ENCODE measurements at places on chromosomes 16 and 17.

GRCh38 chr17:75228305-75228704 is 22.8 kb downstream of the NUP85 start:
- DNase-seq = no peak

DNA sequence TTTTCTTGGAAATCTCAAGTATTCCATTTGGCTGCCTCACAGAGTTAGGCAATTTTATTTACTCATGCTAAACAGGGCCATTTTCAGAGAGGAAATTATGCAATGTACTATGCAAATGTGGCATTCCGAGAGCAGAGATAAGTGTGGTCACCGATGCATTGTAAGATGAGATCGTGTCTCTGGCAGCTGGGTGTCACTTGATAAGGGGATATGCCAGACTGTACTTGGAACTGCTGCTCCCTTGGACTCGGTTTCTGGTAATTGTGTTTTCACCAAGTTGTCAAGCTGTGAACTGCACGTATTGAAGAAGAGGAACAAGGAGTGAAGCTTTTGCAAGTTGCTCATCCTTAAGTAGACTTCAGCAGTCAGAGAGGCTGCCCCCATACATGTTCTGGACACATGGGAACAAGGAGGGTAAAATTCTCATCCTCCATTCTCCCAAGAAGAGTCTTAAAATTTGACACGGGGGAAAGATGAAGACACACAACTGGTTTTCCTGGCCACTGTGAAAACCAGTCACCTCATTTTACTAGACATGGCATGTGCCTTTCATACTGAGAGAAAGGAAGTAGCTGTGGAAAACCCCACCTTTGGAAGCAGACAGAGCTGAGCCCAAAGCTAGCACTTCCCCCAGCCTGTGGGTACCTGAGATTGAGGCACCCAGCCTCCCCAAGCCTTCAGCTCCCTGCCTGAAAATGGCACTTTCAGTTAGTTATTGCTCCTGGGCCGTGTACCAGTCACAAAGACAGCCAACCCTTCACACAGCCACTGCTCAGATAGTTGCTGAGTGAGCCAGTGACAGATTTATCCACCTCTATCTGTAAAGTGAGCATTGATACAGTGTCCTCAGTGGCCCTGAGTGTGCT is 150.7 kb downstream of the SOCS1 start:
- DNase-seq = peak; percentile 79

DNA sequence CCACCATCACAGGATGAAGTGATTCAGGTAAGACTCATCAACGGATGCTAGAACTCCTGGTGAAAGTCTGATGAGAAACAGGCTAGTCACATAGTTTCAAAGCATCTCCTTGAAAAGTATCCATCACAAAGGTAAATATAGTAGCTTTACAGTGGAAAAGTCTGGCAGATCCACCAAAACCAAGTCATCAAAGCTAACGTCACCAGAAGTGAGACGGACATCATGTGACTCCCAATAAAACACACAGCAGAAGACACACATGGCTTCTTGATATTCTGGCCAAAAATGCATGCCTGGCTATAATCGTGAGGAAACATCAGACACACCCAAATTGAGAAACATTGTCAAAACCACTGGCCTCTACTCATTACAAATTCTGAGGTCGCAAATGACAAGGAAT is 17.9 kb upstream of the TRPV3 start:
- DNase-seq = no peak

- no peak for DNase-seq
Measured at GRCh38 chr16:55091213-55091870, 160.7 kb downstream of the IRX5 start.

DNA sequence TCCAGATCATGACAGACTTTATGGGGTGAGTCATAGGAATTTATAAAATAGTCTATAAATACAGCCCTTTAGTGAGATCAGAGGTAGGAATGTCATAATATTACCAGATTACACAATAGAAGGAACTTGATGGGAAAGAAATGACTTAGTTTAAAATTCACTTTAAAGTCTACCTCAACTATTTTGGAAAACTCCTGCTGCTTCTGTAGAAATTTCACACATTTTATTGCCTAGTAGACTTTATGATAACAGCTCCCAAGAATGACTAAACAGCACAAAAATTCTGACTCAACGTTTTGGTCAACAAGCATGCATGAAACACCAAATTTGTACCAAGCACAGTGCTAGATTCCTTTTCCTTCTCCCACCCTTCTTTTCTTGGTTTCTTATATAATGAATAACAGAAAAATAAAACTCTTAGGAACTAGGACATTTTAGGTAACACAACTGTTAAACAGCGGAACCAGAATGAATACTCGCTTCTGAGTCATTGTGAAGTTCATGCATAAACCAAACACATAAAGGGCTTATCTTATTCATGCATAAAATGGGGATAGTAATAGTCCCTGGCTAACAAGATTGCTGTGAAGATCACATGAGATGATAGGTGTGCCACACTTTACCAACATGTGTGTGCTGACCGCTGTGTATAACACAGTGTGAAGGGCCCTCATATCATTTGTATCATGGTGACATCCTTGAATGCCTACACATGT is 243.9 kb downstream of the CDH8 start:
- peak; percentile 97 for DNase-seq

DNA sequence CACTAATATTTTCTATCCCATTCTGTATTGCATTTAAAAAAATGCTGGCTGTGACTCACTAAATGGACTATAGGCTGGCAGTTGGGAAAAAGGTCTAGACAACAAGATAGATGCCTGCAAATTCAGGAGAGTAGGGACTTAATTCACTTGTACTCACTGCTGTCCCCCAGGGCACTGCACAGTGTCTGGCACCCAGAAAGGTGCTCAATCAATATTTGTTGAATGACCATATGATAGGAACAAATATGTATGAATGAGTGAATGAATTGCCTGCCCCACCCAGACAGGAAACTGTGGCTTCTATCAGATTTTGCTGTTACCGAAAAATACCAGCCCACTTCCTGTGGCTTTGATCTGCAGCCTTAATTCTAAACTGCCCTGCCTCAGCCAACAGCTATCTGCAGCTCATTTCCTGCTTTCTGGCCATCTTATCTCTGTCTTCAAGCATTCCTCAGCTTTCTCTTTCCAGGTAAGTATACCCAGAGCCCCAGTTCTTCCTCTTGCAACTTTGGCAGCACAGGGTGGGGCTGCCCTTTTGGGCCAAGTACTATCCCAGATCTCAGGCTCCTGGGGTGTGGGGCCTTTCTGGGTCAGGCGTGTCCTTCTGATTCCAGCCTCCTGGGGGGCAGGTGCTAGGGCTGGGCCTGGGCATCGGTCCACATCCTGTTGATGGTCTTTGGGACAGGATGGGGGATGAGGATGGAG is 15.3 kb upstream of the TNS4 start:
- no peak for DNase-seq

DNA sequence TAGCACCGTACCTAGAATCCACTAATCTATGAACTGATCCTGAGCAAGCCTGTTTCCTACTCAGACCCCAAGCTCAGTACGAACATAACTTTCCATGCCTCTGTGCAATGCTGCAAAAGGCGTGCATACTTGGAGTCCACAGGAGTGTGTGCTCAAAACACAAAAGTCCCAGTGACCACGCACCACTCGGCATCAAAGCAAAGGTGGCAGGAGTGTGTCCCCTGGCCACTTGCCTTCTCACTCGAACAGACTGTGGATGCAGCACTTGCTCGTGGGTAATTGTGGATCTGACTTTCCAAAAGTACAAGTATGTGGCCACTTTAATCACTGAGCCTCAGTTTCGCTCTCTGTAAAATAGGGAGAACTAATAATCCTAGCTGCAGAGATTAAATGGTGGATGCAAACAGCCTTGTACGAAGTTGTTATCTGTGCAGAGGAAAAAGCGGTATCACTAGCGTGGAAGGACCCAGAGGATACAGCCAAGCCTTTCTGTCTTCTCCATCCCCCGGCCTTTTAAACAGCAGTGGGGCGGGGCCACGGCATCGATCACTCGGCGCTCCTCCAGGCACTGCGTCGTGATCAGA is 311 bp upstream of the KDM8 start:
- DNase-seq = peak; percentile 59

- no peak for DNase-seq
Measured at GRCh38 chr16:58177353-58177710, 20.6 kb downstream of the CSNK2A2 start.

DNA sequence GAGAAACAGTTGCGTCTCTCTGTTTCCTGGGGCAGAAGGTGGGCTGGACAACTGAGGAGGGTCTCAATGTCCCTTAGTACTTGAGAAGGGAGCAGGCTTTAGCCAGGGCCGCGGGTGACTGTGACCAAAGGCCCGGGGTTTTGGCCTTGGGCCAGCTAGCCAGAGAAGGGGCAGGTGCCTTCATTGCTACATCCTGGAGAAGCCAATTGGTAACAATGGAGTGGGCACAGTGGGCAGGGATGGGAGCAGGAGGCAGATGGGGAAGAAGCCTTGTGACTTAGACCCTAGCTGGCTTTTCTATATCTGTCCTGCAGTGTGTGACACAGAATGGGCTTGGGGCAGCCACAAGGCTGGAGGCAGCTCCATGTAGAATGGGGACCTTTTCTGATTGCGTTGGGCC is 46.0 kb downstream of the CLEC16A start:
- no peak for DNase-seq

DNA sequence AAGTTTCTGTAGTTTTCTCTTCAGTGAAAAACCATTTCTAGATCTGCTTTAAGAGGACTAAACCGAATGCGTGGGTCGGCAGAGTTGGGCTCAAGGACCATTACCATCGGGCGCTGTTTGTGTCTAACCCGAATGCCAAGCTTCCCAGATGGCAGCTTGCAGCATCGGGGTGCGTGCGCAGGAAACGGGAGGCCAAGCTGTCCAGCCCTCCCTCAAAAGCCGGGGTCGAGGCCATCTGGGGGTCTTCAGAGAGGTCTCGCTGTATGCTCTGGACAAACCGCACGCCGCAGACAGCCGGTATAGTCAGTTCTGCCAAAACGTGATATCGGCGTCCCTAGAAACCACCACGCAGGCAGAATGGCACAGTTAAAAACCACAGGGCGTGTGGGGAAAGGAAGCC is 178.8 kb downstream of the BANP start:
- no peak for DNase-seq

DNA sequence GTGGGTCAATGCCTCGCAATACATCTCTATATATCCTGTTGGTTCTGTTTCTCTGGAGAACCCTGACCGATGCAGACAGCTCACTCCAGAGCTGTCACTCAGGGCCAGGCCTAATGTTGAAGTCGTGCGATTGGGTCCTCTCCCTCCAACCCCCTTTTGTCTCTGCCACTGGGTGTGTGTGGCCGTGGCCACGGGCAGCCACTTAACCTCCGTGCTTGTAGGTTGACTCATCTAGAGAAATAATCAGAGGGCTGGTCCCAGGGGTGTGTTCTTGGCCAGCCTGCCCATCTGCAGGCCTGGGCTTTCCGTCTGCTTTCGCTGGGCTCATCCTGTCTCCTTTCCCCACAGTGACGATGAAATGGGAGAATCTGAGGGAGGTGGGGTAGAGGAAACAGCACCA is 7.4 kb downstream of the ADAD2 start:
- no peak for DNase-seq

DNA sequence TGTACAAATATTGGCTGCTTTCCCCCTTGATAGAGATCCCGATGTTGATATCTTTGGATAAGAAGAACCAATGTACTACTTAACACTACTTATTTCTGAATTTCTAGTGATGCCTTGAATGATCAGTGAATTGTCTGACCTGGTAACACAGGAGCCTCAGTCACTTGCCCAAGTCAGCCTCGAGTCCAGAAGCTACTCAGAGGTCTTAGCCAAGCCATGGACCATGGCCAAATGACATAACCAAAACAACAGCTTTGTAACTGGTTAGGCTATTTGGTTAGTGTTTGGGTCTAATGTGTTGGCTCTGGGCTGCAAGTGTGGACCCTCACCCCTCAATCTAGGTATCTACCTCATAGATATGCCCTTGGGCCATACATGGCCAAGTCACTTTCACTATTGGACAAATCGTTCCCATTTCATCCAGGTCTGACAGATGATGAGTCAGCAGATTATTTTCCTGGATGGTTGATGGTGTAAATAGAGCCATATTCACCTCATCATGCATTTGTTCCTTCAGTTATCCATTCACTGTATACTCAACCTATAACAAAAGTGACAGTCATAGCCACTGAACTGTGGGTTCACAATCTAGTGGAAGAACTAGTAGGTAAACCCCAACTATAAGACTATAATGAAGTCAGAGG is 3.5 kb downstream of the RBFOX1 start:
- DNase-seq = no peak

DNA sequence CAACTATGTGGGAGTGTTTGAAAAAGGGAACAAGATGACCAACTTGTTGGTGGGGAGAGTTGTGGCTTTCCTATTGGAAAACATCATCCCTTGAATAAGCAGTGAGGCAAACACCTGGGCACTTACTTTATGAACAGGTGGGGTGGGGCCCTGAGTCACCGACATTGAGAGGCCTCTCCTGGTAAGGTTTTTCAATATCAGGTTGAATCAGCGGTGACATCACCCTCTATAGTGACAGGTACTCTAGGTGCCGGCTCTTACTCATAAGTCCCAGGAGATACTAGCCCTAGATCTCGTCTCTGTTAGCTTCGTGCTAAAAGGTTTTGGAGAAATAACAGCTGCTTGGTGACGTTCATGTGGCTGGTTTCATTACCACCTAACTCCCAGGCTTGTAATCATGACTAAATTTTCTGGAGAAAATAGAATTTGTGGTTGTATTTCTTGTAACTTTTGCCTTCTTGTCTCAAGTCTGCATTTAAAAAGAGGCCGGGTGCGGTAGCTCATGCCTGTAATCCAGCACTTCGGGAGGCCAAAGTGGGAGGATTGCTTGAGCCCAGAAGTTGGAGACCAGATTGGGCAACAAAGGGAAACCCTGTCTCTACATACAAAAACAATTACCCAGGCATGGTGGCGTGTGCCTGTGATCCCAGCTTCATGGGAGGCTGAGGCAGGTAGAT is 19.3 kb downstream of the CDH1 start:
- DNase-seq = no peak

- DNase-seq = no peak
Measured at GRCh38 chr17:30554839-30555751, 77.9 kb downstream of the GOSR1 start.

- DNase-seq = no peak
Measured at GRCh38 chr17:58536542-58536941, 22.1 kb upstream of the MTMR4 start.

GRCh38 chr17:45293413-45294211 is 23.2 kb downstream of the MAP3K14 start:
- no peak for DNase-seq

- no peak for DNase-seq
Measured at GRCh38 chr17:9880582-9880999, 24.5 kb downstream of the RCVRN start.

DNA sequence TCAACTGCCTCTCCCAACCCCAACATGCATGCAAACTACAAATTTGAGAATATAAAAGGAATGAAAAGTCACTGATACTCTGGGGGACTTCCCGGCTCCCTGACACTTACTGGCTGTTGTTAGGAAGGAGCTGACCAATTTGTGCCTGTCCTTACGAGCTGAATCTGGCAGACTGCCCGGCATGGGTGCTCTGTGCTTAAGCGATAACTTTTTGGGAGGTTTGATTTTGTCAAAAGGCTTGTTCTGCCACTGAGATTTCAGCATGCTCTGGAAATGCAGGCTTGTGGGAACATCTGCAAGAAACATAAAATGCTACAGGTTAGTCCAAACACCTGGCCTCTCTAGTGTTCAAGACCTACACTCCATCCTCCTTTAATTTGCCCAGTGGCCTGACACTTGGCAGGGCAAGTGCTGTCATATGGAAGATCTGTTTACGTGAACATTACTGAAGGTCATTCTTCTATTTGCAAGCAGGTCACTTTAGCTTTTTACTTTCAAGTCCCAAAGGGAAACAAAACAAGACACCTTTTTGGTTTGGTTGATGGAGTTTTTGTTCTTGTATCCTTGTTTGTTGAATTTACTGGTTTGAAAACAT is 40.6 kb downstream of the STH start:
- DNase-seq = no peak
